IMR-90 (cell line): ENCODE measurements at places on chromosomes 4 and X. TPM values are rescaled to one million over a fixed set of nuclear protein-coding genes. Genes with fewer than 3 reads are reported as not detected.

DNA sequence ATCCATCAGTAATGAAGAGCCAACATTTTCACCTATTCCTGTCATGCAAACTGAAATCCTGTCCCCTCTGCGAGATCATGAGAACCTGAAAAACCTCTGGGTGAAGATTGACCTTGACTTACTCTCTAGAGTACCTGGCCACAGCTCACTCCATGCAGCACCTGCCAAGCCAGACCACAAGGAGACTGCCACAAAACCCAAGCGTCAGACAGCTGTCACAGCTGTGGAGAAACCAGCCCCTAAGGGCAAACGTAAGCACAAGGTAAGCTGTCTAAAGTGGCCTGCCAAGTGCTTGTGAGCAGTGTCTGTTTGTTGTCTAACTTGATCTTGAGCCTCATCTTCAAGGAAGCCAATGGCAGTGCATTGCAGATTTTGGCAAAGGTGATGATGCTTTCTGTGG lies 455.9 kb downstream of the AFF2 start:
- DNase-seq, result no peak

- DNase-seq, result no peak
Observed at GRCh38 chrX:75366861-75367260, 93.0 kb downstream of the UPRT start.

- DNase-seq, result no peak
Observed at GRCh38 chrX:136779346-136779781, 1.4 kb downstream of the ARHGEF6 start.

DNA sequence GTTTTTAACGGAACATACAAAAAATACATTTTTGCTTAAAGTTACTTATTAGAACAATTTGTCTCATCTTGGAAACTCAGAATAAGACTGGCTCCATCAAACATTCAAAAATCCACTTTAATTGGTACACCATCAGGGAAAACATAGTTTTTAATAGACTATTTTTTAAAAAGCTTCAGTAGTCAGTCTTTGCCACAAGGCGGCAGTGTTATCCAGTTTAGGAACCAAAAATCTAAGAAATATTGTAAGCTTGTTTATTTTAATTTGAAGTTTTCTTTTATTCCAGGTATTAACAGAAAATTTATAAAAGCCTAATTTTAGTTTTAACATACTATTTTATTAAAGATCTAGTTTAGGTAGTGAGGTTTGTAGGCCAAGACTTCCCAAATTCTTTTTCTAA lies 107.7 kb downstream of the APOOL start:
- DNase-seq, result peak; percentile 5

- peak; percentile 22 for DNase-seq
Observed at GRCh38 chr4:40736910-40737309, 12.8 kb upstream of the NSUN7 start.

DNA sequence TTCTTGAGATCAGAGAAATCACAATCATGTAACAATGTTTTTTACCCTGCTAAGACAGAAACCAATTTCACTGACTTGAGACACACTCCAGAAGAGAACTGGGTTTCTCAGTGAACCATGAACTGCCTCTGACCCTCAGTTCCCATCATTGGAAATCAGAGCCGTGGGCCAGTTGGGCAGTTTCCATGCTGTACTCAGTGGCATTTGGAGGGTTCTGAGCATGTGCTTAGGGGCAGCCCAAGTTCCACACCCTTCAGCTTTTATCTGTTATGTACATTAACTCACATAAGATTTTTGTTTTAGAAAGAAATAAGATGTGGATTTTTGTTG lies 77.9 kb downstream of the BTC start:
- no peak for DNase-seq

GRCh38 chr4:53132132-53132891 lies 233.5 kb downstream of the SCFD2 start:
- no peak for DNase-seq

- DNase-seq, result no peak
Observed at GRCh38 chrX:153827016-153827415, 3.3 kb downstream of the PDZD4 start.

DNA sequence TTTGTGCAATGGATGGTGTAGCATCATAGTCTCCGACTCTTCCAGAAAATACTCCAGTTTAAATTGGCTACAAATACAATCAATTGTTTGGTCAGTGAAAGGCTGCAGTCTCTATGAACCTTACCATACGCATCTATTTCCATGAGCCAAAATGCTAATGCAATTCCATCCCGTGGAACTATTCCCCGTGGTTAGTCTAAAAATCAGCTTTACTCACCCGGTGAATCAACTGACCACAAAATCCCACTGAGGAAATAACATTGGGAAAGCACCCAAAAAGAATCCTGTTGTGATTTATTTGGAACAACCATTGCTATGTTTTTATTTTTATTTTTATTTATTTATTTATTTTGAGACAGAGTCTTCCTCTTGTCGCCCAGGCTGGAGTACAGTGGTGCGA lies 87.1 kb downstream of the DHX15 start:
- no peak for DNase-seq

GRCh38 chr4:148076964-148077363 lies 345.1 kb downstream of the ARHGAP10 start:
- DNase-seq, result peak; percentile 77

GRCh38 chr4:86606809-86607208 lies 12.7 kb downstream of the PTPN13 start:
- DNase-seq, result no peak

- peak; percentile 27 for DNase-seq
Observed at GRCh38 chrX:136126872-136127406, 20.4 kb upstream of the FHL1 start.

DNA sequence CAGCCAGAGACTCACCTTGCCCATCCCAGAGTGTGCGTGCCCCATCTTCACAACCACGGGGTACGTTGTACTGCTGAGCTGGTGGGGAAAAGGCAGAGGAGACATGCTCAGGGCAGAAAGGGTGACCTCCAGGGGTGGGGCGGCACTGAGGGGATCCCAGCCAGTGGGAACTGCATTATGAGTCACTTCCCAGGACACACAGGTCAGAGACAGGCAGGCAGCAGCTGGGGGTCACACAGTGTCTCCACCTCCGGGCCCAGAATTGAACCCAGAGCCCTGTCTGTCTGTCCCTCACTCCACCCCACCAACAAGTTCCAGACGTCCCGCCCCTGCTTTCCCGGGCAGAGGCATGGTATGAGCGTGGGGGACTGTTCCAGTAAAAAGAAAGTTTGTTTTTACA lies 4.8 kb upstream of the TIMP1 start:
- DNase-seq, result no peak

- no peak for DNase-seq
Observed at GRCh38 chrX:39836802-39837420, 260.8 kb downstream of the BCOR start.

- DNase-seq, result no peak
Observed at GRCh38 chr4:115687052-115687755, 573.8 kb upstream of the NDST4 start.

DNA sequence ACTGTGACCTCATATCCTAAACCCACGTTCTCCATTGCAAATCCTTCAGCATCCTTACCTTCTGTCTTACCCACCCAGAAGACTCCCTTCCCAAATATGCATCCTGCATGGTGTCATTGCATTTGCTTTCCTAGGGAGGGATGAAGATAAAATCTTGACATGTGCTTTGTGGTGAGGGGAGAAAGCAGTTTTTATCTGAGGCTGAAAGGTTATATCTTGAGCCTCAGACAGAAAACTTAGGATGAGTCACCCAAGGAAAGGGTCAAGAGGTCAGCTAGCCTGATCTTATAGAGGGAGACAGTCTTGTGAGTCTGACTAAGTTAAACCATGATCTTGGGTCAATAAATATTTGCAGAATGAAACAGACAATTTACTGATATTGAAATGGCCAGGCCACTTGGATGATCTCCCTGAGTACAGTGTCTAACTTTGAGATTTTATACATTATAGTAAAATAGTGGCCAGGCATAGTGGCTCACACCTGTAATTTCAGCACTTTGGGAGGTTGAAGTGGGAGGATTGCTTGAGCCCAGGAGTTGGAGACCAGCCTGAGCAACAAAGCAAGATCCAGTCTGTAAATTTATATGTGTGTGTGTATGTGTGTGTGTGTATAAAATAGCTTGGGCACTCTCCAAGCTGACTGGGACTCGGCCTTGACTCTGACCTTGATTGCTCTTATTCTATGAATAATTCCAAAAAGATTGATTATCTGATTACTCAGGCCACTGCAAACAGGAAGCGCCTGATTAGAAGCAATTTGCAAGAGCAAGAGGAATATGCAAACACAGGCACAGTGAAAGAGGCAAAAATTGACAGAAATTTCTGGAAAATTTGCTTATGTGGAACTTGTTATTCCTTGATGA lies 15.4 kb upstream of the FAM9C start:
- DNase-seq, result peak; percentile 73

ERCC6L gene
- 5.4 and 8.1 TPM in 2 replicates for total RNA-seq

DCAF8L2 gene
- total RNA-seq, result not detected in 2 replicates

GAGE1 gene
- total RNA-seq, result not detected in 2 replicates

GATA1 gene
- not detected in 2 replicates for total RNA-seq

HOPX gene
- 1.3 and 1.7 TPM in 2 replicates for total RNA-seq

SLITRK2 gene
- not detected in 2 replicates for total RNA-seq

PCDH11X gene
- under 0.01 TPM in 1 of 2 replicates, not detected in the other for total RNA-seq

SHROOM3 gene
- total RNA-seq, result 18.1 and 19.5 TPM in 2 replicates

PLXNB3 gene
- total RNA-seq, result 0.36 and 1.7 TPM in 2 replicates

PPP4R3C gene
- not detected in 2 replicates for total RNA-seq

RPA4 gene
- total RNA-seq, result 1.9 and 2.5 TPM in 2 replicates

IBSP gene
- total RNA-seq, result not detected in 2 replicates
